ENCODE measurements at places on chromosomes 11 and 22. TPM values are rescaled to one million over a fixed set of nuclear protein-coding genes. Genes with fewer than 3 reads are reported as not detected.
A peak's percentile ranks its signal among the peaks of the same experiment; 100 is the strongest.

DNA sequence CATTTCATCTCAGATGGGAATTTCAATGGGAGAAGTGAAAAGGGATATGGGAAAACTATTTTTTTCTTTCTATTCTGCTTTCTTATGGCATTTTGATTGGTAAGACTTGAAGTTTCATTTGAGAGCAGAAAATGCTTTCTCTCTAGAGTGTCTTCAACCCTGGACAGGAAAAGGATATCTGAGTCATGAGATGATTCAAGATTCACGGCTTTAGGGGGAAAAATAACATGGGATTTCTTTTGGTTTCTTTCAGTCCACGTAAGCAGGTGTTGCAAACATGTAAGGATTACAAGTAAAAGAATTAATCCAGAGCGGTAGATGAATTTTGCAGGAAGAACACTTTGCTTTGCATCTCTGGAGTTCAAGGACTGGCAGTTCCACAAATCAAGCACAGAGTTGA, 1001.0 kb upstream of the TENM4 start:
- H3K4me3 ChIP-seq = no peak overlapping the region
- H3K4me1 ChIP-seq = no peaks in the 10 kb centered on the region
- no peaks in the 10 kb centered on the region for H3K36me3 ChIP-seq
- H3K27me3 ChIP-seq = no peaks in the 10 kb centered on the region
- H3K27ac ChIP-seq = no peak overlapping the region
- DNase-seq = no peak

DNA sequence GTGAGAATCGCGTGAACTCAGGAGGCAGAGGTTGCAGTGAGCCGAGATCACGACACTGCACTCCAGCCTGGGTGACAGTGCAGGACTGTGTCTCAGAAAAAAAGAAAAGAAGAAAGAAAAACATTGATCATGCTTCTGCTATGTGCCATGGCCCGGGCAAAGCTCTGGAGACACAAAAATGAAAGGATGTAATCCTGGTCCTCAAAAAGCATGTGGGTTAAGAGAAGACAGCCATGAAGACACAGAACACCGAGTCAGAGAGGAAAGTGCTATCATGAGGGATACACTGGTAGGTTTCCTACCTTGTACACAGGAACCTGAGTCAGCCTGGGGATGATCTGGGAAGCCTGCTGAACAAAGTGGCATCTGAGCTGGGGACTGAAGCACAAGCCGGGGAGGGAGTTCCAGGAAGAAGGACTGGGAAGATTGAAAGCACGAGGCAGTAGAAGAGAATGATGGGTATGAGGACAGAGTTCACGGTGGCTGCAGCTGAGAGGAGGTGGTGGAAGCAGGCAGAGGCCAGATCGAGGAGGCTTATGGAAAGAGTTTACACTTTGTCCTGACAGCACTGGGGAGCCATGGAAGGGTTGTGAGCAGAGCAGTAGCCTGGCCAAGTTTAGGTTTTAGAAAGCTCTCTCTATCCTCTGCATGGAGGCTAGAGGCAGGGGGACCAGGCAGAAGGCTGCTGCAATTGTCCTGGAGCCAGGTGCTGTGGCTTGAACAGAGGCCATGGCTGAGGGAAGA, 9.9 kb upstream of the MAFF start:
- H3K27me3 ChIP-seq = peaks cover 9% of the 10 kb centered on the region
- no peak overlapping the region for H3K4me3 ChIP-seq
- no peak overlapping the region for H3K27ac ChIP-seq
- DNase-seq = no peak
- no peaks in the 10 kb centered on the region for H3K36me3 ChIP-seq

DNA sequence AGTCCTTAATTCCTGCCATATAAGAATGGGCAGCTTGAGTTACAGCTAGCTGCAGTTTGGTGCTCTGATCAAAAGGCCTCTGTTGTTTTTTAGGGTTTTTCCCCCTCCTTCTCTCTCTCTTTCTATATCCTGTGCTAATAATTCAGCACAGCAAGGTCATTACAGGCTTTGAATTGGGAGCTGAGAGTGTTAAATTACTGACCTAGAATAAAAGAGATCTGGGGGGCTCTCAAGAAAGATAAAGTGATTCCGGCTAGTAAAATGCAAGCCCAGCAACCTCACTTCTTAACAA, 84.9 kb downstream of the CSTPP1 start:
- no peaks in the 10 kb centered on the region for H3K36me3 ChIP-seq
- H3K4me3 ChIP-seq = no peak overlapping the region
- peaks cover 4% of the 10 kb centered on the region for H3K27me3 ChIP-seq
- no peak overlapping the region for H3K27ac ChIP-seq
- no peak for DNase-seq

GRCh38 chr11:59365232-59366018, 6.7 kb downstream of the OR5AN1 start:
- H3K4me1 ChIP-seq = no peaks in the 10 kb centered on the region
- H3K36me3 ChIP-seq = no peaks in the 10 kb centered on the region
- DNase-seq = no peak
- no peaks in the 10 kb centered on the region for H3K27me3 ChIP-seq

DNA sequence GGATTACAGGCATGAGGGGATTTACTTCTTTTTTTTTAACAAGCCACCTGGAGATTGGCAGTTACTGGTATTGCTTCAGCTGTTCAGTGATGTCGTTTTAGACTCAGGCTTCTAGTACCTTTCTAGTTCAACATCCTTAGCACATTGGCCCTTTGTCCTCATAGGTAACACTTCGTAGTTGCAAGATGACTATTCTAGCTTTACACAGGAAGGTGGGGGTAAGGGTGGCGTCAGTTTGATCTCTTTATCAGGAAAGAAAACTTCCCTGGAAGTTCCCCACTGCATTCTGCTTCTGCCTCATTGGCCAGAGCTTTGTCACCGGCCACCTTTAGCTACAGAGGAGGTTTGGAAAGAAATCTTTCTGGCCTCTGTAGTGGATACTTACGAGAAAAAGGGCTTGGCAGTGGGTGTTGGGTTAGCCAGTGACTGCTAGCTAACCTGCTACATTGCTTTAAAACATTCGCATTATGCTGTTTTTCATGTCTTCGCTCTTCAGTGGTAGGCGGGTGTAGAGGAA, 40.7 kb downstream of the SFI1 start:
- DNase-seq = no peak
- H3K36me3 ChIP-seq = no peaks in the 10 kb centered on the region
- no peak overlapping the region for H3K27ac ChIP-seq

GRCh38 chr11:65573391-65574079, 1.2 kb downstream of the FAM89B start:
- peaks cover 22% of the 10 kb centered on the region for H3K27me3 ChIP-seq
- peaks cover 23% of the 10 kb centered on the region for H3K4me1 ChIP-seq
- H3K27ac ChIP-seq = peak overlapping the region; percentile 66
- peak overlapping the region; percentile 94 for H3K4me3 ChIP-seq
- H3K36me3 ChIP-seq = no peaks in the 10 kb centered on the region

DNA sequence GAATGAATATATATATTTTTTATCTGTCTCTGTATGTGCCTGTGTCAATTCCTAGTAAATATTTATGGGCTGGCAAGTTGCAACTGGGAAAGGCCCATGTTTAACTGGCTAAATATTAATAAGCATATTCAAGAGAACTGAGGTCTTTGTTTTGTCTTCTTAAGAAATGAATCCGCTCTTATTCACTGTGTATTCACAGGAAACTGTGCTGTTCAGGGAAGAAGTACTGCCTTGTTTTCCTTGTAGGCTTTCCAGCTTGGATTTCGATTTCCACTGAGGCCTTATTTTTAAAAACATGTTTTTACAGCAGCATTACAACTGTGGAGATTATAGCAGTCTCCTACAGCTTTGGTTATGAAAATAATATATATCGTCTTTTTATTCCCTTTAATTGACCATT, 64.7 kb downstream of the LDLRAD3 start:
- DNase-seq = no peak
- H3K27me3 ChIP-seq = peaks cover 3% of the 10 kb centered on the region
- H3K4me3 ChIP-seq = no peak overlapping the region
- peaks cover 9% of the 10 kb centered on the region for H3K36me3 ChIP-seq
- H3K4me1 ChIP-seq = peaks cover 8% of the 10 kb centered on the region

- no peaks in the 10 kb centered on the region for H3K36me3 ChIP-seq
- no peaks in the 10 kb centered on the region for H3K4me1 ChIP-seq
- no peaks in the 10 kb centered on the region for H3K27me3 ChIP-seq
- H3K4me3 ChIP-seq = no peak overlapping the region
- no peak overlapping the region for H3K27ac ChIP-seq
- no peak for DNase-seq
These were observed 61.9 kb downstream of the CYB5R2 start for GRCh38 chr11:7611411-7611810.

The SCGB1D1 gene
- not detected for total RNA-seq

Measured in glutamatergic neuron (in vitro differentiated cells).